Fibroblast of the aortic adventitia (primary cell): ENCODE measurements at places on chromosomes 7 and 10.
A peak's percentile ranks its signal among the peaks of the same experiment; 100 is the strongest.

DNA sequence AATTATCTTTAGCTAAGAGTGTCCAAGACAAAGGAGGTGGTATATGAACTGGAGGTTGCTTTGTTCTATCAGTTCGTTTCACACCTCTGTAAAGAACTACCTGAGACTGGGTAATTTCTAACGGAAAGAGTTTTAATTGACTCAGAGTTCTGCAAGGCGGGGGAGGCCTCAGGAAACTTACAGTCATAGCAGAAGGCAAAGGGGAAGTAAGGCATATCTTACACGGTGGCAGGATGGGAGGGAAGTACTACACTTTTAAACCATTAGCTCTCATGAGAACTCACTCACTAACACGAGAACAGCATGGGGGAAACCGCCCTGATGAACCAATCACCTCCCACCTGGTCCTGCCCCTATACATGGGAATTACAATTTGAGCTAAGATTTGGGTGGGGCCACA lies 1202.3 kb upstream of the LRRTM3 start:
- no peak for DNase-seq

DNA sequence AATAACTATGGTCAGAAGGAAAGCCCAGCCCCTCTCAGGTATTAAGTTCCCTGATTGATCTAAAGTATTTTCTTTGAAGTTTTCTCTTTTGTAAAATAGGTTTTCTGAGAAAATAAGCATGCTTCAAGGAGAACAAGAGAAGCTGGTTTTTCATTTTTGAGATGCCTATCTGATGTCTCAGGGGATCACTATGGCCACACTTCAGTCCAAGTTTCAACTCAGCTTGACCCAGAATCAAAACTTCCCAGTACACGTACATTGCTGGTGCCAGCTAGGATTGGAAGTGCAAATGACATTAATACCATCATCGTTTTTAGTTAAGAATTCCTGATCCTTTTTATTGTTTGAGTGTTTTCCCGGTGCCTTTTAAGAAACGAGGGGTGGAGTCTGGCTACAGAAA lies 7.2 kb downstream of the ITIH5 start:
- peak; percentile 4 for DNase-seq

- DNase-seq, result peak; percentile 37
Measured at GRCh38 chr10:35641676-35642034, 441 bp downstream of the FZD8 start.

- DNase-seq, result no peak
Measured at GRCh38 chr10:124997771-124998623, 56.1 kb downstream of the ZRANB1 start.

- peak; percentile 70 for DNase-seq
Measured at GRCh38 chr7:139776486-139777132, 1.2 kb downstream of the HIPK2 start.

DNA sequence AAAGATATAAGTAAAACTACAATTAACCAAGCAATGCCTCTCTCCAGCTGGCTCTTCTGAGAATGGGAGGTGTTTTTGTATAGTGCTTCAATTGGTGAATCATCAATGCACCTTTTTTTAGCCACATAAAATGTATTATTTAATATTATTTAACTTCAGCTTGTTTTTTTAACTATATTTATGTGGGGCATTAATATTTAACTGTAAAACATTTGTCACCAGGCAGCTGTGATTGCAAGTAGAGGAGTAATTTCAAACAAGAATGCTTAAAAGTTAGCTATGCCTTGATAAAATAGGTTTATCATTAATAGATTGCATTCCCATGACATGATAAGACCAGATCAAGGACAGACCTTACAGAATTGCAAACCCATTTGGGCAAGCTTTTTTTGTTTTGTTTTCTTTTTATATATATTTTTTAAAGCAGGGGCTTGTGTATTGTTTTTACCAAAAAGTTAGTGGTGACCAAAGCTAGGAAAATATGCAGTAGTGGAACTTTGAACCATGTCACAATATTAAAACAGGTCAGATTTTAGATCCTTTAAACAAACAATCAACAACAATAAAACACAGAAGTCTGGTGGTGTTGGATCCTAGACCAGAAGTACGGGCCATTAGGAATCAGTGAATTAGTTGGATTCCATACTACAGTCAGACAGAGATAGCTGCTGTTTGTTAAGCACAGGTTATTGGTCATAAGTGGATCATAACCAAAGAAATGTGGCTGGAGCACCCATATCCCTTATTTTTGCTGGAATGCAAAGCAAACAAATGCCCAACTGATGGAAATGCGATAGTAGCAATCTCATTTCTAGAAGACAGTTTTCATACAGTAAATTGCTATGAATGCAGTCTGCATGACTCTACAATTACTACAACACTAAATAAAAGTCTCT lies 2.9 kb downstream of the CAV2 start:
- no peak for DNase-seq

- no peak for DNase-seq
Measured at GRCh38 chr7:116552602-116553001, 27.8 kb downstream of the CAV1 start.

DNA sequence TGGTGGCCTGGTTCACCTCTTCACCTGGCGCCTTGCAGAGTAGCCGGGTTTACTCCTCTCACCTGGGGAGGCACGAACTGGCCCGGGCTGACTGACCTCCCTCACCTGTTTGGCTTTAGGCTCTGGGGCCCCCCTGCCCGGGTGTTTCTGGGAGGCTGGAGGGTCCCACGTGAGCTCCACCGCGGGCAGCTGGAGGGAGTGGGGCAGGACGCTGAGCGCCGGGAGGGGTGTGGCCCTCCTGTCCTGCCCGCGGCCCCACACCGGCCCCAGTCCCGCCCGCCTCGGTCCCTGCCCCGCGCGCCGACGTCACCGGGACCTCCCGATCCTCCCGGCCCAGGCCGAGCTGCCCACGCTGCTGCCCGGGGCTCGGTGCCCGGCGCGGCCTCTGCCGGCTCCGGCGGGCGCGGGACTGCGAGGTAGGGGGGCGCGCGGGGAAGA lies at the start of gene AMZ1:
AMZ1 (plus strand) TSS at position 322 of the 438 bp plus-strand sequence. CDS start 12,250 bp downstream, outside the sequence.
- no peak for DNase-seq

DNA sequence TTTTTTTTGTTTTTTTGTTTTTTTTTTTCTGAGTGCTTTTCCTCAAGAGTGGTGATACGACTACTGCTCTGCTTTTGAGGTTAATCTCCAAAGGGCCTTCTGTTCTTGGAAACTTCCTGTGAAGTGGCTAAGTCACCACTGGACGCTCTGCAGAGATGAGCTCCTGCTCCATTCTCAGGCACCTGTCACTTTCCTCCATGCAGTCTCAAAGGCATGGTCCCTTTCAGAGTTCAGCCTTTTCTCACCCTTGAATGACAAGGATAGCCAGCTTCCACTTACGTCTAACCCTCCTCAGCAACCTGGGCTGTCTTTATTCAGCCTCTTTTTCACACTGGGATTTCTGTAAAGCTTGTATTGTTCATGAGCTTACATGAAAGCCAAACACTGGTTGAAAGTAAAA lies 65.8 kb downstream of the BMPER start:
- DNase-seq, result no peak

- no peak for DNase-seq
Measured at GRCh38 chr7:44267719-44268421, 57.5 kb downstream of the CAMK2B start.

DNA sequence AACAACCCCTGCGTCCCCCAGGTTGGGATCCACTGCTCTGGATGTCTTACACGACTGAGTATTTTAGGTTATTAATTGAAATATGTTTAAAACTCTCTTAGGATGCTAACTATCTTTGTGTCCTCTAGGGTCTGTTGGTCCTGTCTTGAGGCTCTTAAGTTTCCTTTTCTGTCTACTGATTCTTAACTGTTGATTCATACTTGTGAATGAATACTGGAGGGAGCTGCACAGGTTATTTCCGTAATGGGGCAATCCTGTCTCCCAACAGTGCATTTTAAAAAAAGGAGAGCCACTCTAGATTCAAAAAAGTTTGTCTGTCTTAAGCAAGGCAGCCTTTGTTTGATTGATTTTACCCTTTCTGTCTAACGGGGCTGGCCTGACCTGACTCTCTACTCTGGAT lies 237.6 kb upstream of the POM121L12 start:
- DNase-seq, result no peak

DNA sequence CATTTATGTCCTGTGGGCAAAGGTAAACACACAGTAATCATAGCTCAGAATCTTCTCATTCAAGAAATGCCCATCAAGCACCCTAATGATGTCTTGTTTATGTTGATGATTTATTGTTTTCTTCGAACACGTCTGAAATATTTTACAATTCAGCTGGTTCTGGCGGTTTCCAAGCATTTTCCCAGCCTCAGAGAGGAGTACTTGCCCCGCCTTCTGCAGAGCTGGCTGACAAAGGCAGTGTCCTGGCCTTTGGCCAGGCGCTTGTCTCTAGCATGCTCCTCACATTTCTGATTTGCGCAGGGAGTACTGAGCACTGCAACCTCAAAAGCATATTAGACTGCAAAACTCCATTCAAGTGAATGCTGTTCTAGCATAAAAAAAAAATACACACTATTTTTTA lies 314.2 kb upstream of the GNAI1 start:
- DNase-seq, result peak; percentile 76

- peak; percentile 8 for DNase-seq
Measured at GRCh38 chr7:27237735-27238334, 4.8 kb upstream of the EVX1 start.

GRCh38 chr7:76257973-76258372 lies 44.5 kb upstream of the HSPB1 start:
- DNase-seq, result no peak

DNA sequence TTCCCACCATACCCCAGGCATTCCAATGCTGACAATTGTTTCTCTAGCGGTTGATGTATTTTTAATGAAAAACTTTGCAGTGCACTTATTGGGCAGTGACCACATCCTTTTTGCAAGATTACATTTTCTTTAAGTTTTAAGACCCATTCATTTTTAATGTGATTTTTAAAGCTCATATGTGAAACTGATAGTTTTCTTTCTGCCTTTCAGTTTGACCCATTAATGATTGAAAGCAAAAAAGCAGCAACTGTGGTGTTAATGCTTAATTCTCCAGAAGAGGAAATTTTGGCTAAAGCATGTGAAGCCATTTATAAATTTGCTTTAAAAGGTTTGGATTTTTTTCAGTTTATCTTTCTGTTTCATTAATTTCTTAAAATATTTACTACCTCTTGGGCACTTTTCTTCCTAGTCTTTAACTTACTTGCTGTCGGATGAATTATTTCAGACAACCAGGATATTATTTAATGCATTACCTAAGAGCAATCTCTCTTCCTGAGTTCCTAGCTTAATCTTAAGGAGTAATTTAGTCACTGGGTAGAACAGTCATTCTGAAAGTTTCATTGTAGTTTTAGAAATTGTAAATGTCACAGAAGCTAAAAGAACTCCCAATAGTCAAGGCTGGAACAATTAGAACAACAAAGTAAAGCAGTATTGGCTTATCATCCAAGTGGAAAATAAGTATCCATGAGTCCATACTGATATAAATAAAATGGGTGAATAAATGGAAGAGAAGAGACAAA lies 18.3 kb downstream of the ARMC3 start:
- DNase-seq, result no peak

GRCh38 chr10:11714750-11715365 lies 27.3 kb upstream of the ECHDC3 start:
- DNase-seq, result no peak

DNA sequence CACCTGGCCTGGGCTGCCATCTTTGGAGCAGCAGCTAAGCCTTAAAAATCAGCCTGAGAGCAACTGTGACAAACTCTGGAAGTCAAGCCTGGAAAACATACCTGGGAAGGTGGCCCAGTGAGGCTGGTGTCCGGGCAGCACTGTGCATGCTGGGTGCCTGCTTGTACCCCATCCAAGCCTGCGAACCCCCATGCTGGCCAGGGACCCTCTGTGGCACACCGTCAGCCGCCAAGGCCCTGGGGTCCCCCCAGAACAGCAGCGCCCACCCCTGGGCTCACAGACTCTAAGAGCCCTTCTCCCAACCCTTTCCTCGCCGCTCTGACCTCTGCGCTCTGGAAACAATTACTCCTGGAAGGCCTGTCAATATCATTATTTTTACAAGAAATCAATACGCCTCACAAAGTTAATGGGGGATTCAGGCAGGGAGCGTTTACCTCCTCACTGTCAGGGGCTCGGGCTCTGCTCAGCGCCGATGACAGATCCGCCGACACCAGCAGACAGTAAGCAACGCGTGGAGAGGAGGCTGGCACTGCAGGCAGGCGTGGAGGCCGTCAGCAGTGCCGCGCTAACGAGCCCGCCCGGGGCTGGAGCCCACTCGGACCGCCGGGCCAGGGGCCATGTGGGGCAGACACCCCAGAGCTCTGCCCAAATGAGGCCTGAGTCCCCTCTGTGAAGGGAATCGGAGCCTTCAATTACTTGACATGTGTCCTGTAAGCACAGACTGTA lies 54.4 kb downstream of the EBF3 start:
- no peak for DNase-seq

DNA sequence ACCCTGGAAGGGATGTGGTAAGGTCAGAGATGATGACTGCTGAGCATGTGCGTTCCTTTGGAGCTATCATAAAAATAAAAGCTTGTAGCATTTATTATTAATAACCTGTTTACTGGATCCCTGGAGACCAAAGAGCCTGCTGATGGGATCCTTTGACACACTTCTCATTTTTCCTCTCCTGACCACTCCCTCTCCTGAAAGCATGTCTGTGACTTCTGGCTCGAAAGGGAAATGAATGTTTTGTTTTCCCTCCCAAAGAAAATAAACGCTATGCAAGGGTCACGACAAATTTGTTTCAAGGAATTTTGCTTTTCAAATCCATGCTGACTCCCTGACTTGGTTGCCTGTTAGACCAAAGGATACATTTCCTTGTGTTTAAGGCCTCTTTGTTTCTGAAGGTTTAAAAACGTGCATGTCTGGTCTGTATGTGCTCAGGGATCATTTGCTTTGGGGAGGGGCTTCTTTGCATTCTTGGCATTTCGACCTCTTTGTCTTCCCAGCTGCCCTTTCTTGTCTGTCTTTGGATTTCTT lies 185.1 kb upstream of the AGK start:
- peak; percentile 18 for DNase-seq

GRCh38 chr7:157676456-157677255 lies 339.9 kb downstream of the DNAJB6 start:
- DNase-seq, result no peak

DNA sequence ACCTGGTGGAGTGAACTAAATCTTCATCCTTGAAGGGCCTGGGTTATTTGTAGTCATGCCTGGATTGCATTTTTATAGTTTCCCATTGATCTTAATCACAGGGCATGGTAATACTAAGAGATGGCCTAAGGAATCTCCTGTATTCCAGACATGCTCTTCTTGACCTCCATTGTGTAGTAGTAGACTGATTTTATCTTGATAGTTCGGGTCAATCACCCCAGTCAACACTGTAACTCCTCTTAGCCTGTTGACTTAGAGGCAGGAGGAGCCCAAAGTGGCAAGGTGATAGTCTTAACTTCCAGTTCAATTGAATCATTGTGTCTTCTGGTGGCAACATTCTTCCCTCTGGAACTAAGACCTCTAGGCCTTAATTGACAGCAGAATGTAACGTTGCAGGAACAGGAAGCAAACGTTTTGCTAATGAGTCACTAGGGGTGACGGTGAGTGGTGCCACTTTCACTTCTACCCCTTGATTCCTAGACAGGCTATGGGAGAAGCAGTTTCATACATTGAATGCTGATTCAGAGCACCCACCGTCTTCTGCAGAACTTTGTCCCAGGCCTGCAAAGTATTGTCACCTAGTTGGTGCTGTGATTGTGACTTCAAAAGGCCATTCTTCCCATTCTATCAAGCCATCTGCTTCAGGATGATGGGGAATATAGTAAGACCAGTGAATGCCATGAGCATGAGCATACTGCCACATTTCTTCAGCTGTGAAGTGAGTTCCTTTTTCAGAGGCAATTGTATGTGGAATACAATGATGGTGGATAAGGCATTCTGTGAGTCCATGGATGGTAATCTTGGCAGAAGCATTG lies 24.0 kb upstream of the PAPSS2 start:
- DNase-seq, result peak; percentile 63

- peak; percentile 70 for DNase-seq
Measured at GRCh38 chr10:44386546-44387052, 1.7 kb upstream of the CXCL12 start.

- DNase-seq, result no peak
Measured at GRCh38 chr7:151091431-151091830, 5.2 kb downstream of the AGAP3 start.
